ENCODE measurements at places on chromosomes 3 and 15. TPM values are rescaled to one million over a fixed set of nuclear protein-coding genes. Genes with fewer than 3 reads are reported as not detected.
A peak's percentile ranks its signal among the peaks of the same experiment; 100 is the strongest.

Gene SLC2A2
- total RNA-seq = not detected

DNA sequence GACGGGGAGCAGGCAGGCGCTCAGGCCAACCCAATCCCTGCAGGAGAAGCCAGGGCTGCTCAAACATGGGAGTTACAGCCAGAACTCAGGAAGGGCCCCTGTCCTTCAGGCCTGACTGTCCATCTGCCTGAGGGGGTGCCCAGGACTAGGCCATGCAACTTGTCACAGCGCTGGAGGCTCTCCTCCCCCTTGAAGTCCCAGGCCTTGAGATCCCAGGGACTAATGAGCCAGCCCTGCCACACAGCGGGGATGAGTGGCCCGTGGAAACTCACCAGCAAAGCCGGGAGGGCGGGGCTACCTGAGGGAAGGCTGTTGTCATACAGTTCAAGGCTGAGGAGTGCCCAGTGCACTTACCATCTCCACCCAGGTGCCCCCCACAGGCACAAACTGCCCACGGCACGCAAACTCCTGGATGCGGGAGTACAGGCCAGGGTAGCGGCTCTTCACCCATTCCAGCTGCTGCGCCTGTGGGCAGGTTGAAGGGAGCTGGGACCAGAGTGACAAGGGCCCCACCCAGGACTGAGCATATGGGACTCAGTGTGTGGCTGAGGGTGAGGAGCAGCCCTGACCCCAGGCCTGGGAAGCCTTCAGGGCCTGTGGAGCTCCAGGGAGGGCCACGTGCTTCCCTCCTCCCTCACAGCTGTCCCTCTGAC is 6.3 kb downstream of the MAN2C1 start:
- peaks cover 30% of the 10 kb centered on the region for H3K36me3 ChIP-seq
- H3K27me3 ChIP-seq = no peaks in the 10 kb centered on the region
- peaks cover 5% of the 10 kb centered on the region for H3K4me1 ChIP-seq
- no peak overlapping the region for H3K27ac ChIP-seq

DNA sequence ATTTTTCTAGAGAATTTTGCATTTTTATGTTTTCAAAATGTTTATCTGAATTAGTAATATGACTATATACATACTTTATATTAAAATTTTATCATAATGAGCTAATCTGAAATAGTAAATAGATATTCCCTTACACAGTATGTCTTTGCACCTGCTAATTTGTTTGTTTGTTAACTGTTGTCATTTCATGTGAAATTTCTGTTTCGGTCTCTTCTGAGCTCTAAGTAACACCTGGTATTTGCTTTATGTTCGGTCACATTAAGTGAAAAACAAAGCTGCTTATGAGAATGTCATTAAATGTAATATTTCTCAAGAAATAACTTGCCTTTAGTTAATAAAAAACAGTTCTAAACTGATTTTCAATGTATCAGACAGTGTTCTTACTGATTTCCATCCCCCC is 61.1 kb downstream of the FNDC3B start:
- DNase-seq = no peak
- H3K27me3 ChIP-seq = peaks cover 1% of the 10 kb centered on the region
- no peaks in the 10 kb centered on the region for H3K36me3 ChIP-seq
- H3K27ac ChIP-seq = no peak overlapping the region

DNA sequence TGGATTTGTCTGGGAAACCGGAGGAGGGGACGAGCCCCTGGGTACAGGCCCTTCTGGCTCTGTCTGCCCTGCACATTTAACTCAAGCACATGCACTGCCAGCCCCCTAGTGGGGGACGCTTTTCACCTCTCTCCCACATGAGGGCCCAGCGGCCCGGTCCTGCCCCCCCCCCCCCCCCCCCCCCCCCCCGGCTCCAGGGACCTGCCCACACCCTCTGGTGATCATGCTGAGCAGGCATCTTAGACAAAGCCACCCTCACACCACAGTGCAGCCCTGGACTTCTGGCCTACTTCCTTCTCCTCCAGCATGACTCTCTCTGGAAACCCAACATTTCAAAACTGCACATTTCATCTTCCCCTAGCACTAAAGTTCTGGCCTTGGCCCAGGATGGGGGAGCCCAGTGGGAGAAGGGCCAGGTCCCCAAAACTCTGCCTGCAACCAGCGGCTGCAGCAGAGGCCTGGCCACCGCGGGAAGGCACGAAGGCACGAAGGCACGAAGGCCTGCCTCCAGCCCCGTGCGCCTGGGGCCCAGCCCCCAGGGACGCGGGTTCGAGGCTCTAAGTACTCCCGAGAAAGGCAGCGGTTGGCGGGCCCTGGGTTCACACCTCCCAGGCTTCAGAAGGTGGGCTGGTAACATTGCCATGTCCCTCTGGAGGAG is 14.1 kb downstream of the KLF15 start:
- H3K27me3 ChIP-seq = no peaks in the 10 kb centered on the region
- DNase-seq = no peak
- no peak overlapping the region for H3K27ac ChIP-seq
- H3K36me3 ChIP-seq = no peaks in the 10 kb centered on the region

DNA sequence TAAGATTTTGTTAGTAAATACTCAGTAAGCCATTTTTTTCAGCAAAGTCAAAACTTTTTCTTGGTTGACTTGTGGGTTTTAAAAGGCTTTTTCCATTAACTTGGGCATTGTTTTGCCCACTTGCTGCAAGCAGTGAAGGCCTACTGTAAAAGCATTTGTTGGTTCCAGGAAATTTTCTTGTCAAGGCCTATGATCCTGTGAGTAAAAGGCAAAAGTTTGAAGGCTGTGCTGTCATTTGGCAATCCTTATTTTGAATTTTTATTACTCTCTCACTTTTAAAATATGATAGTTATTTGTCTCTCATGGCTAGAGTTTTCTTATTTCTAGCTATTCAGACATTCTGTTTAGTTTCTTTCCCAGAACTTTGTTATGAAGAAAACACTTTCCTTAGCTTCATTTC is 13.0 kb downstream of the P2RY12 start:
- H3K27ac ChIP-seq = no peak overlapping the region
- DNase-seq = no peak
- H3K27me3 ChIP-seq = peaks cover 4% of the 10 kb centered on the region
- H3K36me3 ChIP-seq = no peaks in the 10 kb centered on the region
- H3K4me1 ChIP-seq = no peaks in the 10 kb centered on the region

DNA sequence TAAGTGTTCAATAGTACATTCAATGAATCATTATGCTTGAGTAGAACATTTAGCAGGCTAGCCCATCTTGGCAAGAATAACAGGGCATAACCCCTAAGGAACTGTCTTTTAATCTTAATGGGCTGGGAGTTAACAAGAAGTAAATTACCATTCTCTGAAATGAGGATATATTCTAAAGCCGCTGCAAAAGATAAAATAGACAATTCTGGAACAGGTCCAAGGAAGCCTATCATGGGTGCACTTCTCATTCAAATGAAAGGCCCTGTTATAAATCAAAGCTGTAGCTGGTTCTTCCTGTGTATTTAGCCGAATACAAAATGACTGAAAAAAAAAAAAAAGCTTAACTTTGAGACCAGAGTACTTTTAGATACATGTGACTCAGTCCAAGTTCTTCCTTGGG is 15.6 kb downstream of the MTHFS start:
- peaks cover 87% of the 10 kb centered on the region for H3K36me3 ChIP-seq
- peaks cover 21% of the 10 kb centered on the region for H3K4me1 ChIP-seq
- DNase-seq = no peak
- no peaks in the 10 kb centered on the region for H3K27me3 ChIP-seq

DNA sequence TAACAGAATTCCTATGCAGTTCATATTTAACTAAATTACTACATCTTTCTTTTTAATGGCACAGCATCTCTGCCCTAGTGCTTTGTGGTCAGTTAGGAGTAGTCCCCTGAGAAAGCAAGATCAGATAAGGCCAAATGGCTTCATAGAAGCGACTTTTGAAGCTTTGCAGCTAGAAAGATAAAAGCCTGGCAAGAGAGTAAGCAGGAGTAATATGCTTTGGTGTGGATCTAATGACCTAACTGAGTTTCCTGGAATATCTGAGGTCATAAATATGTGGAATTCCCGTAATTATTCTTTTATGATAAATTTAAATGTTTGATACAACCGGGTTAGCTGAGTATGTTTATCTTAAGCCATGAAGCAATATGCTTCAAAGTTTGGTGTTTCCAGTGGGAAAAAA is 374.9 kb upstream of the LRRC3B start:
- H3K27ac ChIP-seq = no peak overlapping the region
- no peak overlapping the region for H3K4me3 ChIP-seq
- no peak for DNase-seq
- no peaks in the 10 kb centered on the region for H3K36me3 ChIP-seq

- peaks cover 56% of the 10 kb centered on the region for H3K4me1 ChIP-seq
- peaks cover 39% of the 10 kb centered on the region for H3K36me3 ChIP-seq
- H3K27ac ChIP-seq = peak overlapping the region; percentile 80
- H3K4me3 ChIP-seq = peak overlapping the region; percentile 53
Observed at GRCh38 chr3:52281981-52282801, 3.7 kb upstream of the WDR82 start.

DNA sequence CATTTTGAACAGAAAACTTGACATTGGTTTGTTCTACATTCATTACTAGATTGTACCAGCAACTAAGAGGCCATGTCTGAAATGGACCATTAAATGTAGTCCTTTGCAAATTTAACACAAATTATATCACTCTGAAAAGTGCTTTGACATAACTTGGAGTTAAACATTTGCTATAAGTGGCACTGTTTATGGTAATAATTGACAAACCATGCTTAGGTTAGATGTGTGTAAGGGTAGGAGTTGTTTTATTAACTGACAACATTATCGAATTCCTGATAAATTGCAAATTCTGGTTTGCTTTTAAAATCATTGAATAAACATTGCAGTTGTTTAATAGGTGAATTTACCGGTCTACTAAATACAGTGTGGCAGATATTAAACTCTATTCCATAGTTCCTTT is 6.1 kb upstream of the TMEM207 start:
- H3K27me3 ChIP-seq = peaks cover 17% of the 10 kb centered on the region
- H3K4me3 ChIP-seq = no peak overlapping the region
- no peaks in the 10 kb centered on the region for H3K36me3 ChIP-seq
- no peak overlapping the region for H3K27ac ChIP-seq

DNA sequence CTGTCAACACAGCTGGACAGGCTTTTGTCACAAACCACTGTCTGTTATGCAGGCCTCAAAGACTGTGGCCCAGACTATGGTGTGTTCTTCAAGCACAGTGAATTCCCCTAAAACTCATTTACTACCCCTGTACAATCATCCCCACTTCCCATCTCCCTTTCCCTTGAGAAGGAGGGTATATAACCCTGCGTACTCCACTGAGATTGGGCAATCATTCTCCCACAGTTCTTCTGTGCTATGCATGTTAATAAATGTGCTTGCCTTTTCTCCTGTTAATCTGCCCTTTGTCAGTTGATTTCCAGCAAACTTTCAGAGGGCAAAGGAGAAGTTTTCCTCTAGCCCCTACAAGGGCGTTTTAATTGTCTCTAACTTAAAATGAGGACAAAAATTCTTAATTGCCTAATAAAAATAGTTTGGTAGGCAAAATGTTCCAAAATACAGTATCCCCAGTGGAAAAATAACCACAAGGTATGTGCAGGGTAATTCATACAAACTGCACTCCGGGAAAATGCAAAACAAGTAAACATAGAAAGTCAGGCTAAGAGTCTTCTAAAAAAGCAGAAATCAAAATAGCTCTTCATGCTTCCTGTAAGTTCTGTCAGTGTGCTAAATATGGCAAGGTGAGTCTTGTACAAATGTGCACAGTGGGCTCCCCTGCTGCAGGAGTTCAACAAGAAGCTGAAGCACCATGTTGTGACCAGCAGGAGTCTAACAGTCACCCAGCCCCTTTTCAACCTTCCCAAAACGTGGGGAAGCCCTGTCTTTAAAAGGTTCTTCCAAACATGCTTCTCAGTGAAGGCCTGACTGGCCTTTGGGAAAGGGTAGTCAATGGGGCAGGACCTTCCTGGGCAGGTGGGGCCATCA is 10.2 kb downstream of the ATP10A start:
- H3K36me3 ChIP-seq = peaks cover 37% of the 10 kb centered on the region
- no peaks in the 10 kb centered on the region for H3K27me3 ChIP-seq
- peaks cover 85% of the 10 kb centered on the region for H3K4me1 ChIP-seq
- no peak overlapping the region for H3K4me3 ChIP-seq
- no peak for DNase-seq

DNA sequence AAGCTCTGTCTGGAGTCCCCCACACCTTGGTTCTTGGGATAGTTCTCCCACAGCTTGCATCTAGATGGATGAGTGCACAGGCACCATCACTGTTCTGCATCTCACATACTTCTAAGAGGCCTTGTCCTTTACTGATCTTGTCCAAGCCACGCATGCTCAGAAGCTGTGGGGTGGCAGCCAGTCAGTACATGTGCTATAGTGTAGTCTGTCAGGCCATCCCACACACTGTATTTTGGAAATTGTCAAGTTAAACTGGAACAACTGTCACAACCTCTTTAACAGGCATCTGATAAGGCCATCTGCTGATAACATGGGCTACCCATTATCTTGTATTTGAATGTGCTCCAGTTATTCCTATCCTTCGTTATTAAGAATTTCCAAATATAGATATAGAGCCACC is 296.5 kb upstream of the AZI2 start:
- no peaks in the 10 kb centered on the region for H3K36me3 ChIP-seq
- DNase-seq = no peak
- H3K27ac ChIP-seq = no peak overlapping the region
- H3K4me1 ChIP-seq = no peaks in the 10 kb centered on the region
- no peak overlapping the region for H3K4me3 ChIP-seq

DNA sequence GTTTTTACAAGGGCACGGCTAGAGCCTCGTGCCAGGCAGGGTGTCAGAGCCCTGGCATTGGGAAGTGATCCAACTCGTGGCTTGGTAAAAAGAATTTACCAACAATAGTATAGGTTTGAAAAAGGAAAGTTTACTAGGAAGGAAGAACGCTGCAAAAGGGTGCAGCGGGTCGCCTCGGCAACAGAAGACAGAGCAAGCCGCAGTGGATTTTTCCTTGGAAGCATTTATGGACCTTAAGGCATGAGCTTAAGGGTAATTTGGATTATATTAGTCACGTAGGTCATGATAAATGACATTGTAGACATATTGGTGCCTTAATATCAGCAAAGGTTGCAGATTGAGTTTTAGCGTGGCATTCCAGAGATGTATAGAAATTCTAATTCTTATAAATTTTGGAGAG is 163.4 kb upstream of the PPP2R3A start:
- H3K36me3 ChIP-seq = no peaks in the 10 kb centered on the region
- H3K27me3 ChIP-seq = no peaks in the 10 kb centered on the region
- H3K4me3 ChIP-seq = no peak overlapping the region

DNA sequence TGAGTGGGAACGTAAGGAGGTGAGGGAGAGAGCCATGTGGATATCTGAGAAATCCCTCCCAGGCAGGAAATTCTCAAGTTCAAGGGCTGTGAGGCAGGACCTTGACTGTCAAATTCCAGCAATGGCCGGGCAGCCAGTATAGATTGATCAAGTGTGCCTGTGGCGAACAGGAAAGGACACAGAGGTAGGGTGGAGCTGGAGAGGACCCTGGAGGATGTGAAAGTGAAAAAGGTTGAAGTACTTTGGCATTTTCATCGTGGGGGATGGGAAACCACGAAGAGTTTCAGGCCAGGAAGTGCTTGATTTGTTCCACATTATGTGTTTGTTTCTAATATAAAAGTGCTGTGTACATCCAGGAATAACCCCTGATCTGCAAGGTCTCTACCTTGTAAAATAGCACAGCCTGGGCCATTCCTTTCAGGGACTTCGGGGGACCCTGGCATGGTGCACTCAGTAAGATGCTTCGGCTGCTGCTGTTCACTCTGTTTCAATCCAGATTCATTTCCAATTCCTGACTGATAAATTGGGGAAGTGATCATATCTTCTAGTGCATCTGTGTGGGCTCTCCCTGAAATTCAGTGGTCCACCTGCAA is 156.6 kb downstream of the MCTP2 start:
- peaks cover 16% of the 10 kb centered on the region for H3K36me3 ChIP-seq
- no peaks in the 10 kb centered on the region for H3K27me3 ChIP-seq
- H3K4me1 ChIP-seq = peaks cover 16% of the 10 kb centered on the region
- peak; percentile 21 for DNase-seq

GRCh38 chr3:61645148-61645547 is 83.8 kb downstream of the PTPRG start:
- no peaks in the 10 kb centered on the region for H3K36me3 ChIP-seq
- no peak overlapping the region for H3K4me3 ChIP-seq
- H3K4me1 ChIP-seq = no peaks in the 10 kb centered on the region
